A549 treated with CORT108297 at 1 μM for 4 hours (cell line): ENCODE measurements at places on chromosomes 3 and 15. TPM values are rescaled to one million over a fixed set of nuclear protein-coding genes. Genes with fewer than 3 reads are reported as not detected.

Gene SI
- total RNA-seq: not detected in 5 replicates

Gene GOLGA8J
- 0.06 to 0.07 TPM (median 0.06 TPM) in 3 of 5 replicates, not detected in the others for total RNA-seq

Gene LRRN1
- not detected in 5 replicates for total RNA-seq

Gene ROPN1
- total RNA-seq: not detected in 5 replicates

Gene MSL2
- 6.5 to 8.0 TPM (median 7.1 TPM) in 5 replicates for total RNA-seq

Gene CCK
- 1.2 to 1.9 TPM (median 1.3 TPM) in 5 replicates for total RNA-seq

Gene MOBP
- total RNA-seq: 0.06 to 0.07 TPM in 2 of 5 replicates, not detected in the others

Gene TMEM207
- total RNA-seq: not detected in 5 replicates

Gene CKMT1B
- 3.1 to 4.2 TPM (median 3.8 TPM) in 5 replicates for total RNA-seq

Gene VWA5B2
- 0.40 to 0.73 TPM (median 0.55 TPM) in 5 replicates for total RNA-seq

Gene C2CD4A
- 0.05 to 0.11 TPM (median 0.07 TPM) in 5 replicates for total RNA-seq

Gene SLC28A1
- 0.05 TPM in 2 of 5 replicates, not detected in the others for total RNA-seq

Gene FOXB1
- not detected in 5 replicates for total RNA-seq

Gene CD200R1
- total RNA-seq: 0.03 to 0.14 TPM (median 0.08 TPM) in 5 replicates
